ENCODE measurements at places on chromosomes 4 and X. TPM values are rescaled to one million over a fixed set of nuclear protein-coding genes. Genes with fewer than 3 reads are reported as not detected.

Gene RAB9B
- total RNA-seq, result 0.25 TPM

Gene F8A2
- 10.3 TPM for total RNA-seq

Gene NUP54
- 28.1 TPM for total RNA-seq

Gene HPGD
- total RNA-seq, result 244 TPM

Gene VSIG1
- 1.2 TPM for total RNA-seq

Gene TCEAL6
- not detected for total RNA-seq

Gene TCEAL3
- total RNA-seq, result 18.4 TPM

Gene GLOD5
- total RNA-seq, result not detected

Gene IL9R
- total RNA-seq, result not detected

Gene TRPC5OS
- total RNA-seq, result not detected

Gene SPATA18
- total RNA-seq, result 8.5 TPM

Gene XK
- 1.1 TPM for total RNA-seq

Gene TMEM154
- 73.1 TPM for total RNA-seq

Gene ZNF718
- total RNA-seq, result 5.7 TPM

Gene SLIT2
- 3.9 TPM for total RNA-seq

Gene STPG2
- total RNA-seq, result 0.49 TPM

Gene PRR32
- total RNA-seq, result not detected

Gene TBC1D25
- total RNA-seq, result 43.8 TPM

Gene TMEM35A
- total RNA-seq, result not detected

Gene USP51
- total RNA-seq, result 0.17 TPM

Gene TET2
- total RNA-seq, result 33.5 TPM

Gene NDST3
- total RNA-seq, result not detected

Gene RHOXF1
- not detected for total RNA-seq

Gene GAGE12J
- not detected for total RNA-seq

Gene TMEM31
- total RNA-seq, result not detected

Gene DCHS2
- total RNA-seq, result 0.34 TPM

Gene ATG4A
- 5.1 TPM for total RNA-seq

Gene EMD
- total RNA-seq, result 67.0 TPM

Gene CYLC1
- not detected for total RNA-seq

Measured in lower leg skin (tissue), 4 donors.